Gastrocnemius medialis (tissue), 4 donors: ENCODE measurements at places on chromosomes 5 and 9. TPM values are rescaled to one million over a fixed set of nuclear protein-coding genes. Genes with fewer than 3 reads are reported as not detected.

Gene YIPF5
- total RNA-seq = 15.5 TPM

Gene NIPAL4
- 1.5 TPM for total RNA-seq

Gene PHF24
- not detected for total RNA-seq

Gene UNC13B
- total RNA-seq = 16.6 TPM

Gene NR6A1
- total RNA-seq = 2.2 TPM

Gene CER1
- not detected for total RNA-seq

- no peak for DNase-seq
These were observed 1.3 kb downstream of the FGF1 start for GRCh38 chr5:142684508-142685041.

DNA sequence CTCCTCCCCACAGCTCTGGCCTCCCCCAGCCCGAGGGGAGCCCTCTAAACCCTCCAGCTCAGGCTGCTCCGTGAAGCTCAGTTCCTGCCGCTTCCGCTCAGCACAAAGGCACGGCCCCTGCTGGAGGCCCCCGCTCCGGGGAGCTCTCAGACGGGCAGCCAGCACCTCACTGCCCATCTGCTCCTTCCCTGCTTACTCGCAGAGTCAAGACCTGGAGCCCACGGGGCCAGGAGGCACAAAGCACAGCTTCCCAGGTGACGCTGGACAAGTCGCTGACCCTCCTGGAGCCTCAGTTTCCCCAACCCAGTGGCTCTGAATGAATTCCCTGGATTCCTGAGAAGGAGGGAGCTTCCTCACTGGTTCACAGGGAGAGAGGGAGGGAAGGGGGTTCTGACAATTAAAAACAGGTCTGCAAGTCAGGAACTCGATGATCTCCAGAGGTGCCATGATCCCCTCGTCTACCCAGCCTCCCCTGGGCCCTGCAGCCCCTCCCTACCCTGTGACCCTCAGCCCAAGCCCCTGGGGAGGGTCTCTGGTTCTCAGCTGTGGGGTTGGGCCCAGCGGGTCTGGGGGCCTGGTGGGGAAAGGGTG lies 36.2 kb downstream of the VAV2 start:
- DNase-seq = no peak

DNA sequence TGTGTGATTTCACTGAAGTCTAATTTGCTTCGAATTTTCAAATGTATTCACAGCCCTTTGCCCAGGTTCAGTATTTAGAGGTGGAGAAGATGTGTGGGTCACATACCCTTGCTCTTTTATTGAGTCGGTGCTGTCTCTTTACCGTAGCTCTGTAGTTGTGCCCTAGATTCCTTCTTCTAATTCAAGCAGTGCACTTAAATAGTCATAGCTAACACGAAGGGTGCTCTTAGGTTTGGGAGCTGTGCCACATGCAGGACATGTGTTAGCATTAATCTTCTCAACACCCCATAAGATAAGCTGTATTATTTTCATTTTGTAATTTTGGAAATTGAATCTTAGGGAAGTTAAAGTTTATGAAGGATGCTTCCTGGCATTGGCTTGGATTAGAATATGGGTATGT lies 293.3 kb downstream of the MAST4 start:
- no peak for DNase-seq

GRCh38 chr9:27487128-27487640 lies 36.9 kb upstream of the IFNK start:
- no peak for DNase-seq

DNA sequence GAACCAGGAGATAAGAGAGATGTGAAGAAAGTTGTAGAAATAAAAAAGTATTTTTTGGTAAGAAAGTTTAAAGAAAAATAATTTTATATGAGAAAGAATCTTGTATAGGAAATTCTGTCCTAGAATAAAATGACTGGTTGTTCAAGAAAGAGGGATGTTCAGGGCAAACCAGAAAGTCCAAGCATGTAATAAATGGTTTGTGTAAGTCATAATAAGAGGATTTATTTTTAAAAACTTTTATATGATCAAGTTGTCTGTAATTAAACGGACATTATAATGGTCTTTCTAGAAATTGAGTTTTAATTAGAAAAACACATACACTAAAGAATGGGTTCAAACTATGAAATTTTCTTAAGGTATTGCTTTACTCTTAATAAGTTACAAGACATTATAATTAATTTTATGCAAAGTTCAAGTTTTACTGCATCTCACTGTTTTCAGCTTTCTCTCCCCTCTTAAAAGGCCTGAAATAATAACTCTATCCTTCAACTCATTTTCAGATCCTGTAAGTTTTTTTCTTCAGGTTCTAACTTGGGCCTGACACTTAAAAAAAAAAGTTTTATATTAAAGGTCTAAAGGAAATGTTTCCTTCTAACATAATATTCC lies 56.1 kb upstream of the ZNF300 start:
- DNase-seq = no peak

GRCh38 chr5:109707531-109707930 lies 17.8 kb downstream of the MAN2A1 start:
- DNase-seq = no peak

DNA sequence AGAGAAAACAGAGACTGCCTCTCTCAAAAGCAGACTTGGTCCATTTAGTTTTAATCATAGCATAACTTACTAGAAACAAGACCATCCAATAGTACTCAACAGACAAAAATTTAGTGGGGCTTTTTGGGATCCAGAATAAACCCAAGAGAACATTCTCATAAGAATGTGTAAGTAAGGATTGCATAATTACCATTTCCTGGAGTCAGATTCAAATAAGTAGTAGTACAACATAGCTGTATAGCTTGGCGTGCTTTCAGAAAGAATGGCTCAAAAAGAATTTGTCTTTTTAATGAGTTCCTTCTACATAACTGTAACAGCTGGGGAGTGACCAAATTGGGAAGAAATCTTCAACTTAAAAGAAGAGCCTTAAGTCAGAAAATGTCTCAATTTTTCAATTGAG lies 145.4 kb downstream of the DENND1A start:
- no peak for DNase-seq
